GF-D8 (cell line): ENCODE measurements at places on chromosomes 7 and 10.

GRCh38 chr7:132764762-132765161 is 188.5 kb upstream of the PLXNA4 start:
- DNase-seq = no peak

GRCh38 chr7:79290841-79291497 is 162.5 kb downstream of the MAGI2 start:
- no peak for DNase-seq

GRCh38 chr10:14008740-14009080 is 322.0 kb downstream of the FRMD4A start:
- no peak for DNase-seq

GRCh38 chr7:51010534-51010933 is 227.8 kb upstream of the GRB10 start:
- no peak for DNase-seq

DNA sequence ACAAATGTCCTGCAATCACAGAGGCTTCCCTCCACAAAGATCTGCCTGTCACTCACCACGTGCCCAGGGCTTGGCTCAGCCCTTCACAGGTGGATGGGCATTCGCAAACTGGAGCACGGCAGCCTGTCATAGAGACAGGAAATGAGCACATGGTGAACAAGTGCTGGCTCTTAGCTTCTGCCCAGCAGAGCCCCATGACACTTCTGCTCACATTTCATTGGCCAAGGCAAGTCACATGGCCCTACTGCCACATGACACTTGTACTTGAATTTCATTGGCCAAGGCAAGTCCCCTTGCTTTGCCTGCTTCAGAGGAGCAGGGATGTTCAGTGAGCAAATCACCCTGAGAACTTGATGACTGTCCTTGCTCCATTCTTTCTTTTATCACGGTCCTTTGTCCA is 110.8 kb upstream of the PPP2R2D start:
- no peak for DNase-seq

DNA sequence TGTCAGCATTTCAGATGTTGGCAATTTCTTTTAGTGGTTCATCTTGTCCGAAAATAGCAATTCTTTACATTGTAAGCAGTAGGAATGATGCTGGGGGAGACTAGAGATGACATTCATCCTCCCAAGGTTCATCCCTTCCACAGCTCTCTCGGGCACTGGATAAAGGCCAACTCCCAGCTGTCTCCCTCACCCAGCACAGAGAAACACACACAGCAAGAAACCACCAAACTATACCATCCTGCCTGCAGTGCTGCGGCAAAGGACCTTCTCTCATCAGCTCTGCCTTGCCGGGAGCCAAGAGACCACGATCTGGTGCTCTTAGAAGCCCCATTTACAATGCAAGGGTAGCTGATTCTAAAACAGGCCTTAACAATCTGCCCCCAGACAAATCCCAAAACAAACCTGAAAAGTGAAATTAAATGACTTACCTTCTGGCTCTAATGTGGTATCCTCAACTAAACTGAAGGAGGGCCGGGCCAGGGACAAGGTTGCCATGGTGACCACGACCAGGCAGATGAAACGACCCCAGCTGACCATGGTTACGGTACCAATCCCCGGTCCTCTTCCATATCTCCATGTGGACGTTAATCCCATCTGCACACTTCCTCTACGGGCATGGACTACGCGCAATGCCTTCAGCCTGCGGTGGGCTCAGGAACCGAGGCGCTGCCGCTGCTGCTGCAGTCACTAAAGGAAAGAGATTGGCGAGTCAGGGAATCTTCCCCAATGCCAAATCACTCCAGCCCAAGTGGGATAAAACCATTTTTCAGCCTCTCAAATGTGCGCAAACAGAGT is 4.8 kb downstream of the FGFR2 start:
- DNase-seq = no peak

GRCh38 chr10:46298477-46299285 is 11.9 kb downstream of the ANTXRL start:
- DNase-seq = peak; percentile 72

DNA sequence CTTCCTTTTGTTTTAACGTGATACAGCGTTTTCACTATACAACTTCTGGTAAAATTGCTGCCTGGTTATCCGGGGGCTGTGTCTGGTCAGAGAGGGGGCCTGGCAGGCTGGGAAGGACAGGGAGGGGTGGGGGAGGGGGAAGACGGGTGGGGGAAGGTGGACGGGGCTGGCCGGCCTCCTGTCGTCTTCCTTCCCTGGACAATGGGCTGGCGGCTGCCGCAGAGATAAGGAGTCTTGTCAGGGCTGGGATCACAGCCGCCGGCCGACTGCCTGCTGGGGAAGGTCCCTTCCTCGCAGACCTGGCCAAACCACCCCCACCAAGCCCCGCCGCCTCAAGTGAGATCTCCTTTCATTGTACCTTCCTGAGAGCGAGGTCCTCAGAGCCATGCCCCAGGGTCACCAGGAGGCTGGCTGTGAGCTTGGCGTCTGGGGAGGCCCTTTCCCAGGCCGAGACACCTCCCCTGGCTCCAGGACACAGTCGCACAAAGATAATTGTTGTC is 151.2 kb upstream of the TNRC18 start:
- no peak for DNase-seq

GRCh38 chr10:92278996-92279696 is 11.7 kb downstream of the CPEB3 start:
- no peak for DNase-seq

DNA sequence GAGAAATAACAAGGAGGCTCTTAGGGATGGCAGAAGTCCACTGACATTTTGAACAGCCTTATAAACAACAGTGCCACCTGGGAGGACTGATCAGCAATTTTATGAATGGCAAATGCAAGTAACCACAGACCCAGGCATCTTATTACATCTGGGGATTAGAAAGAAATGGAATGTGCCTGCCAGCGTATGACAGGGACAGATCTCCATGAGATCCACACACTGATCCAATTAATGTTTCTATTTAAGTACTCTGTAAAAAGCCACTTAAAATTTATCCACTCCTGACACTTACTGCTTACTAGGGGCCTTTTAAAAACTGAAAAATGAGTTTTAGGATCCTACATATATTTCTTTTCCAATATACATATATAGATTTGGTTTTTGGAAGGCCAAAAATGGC is 28.6 kb downstream of the PARD3 start:
- DNase-seq = no peak

DNA sequence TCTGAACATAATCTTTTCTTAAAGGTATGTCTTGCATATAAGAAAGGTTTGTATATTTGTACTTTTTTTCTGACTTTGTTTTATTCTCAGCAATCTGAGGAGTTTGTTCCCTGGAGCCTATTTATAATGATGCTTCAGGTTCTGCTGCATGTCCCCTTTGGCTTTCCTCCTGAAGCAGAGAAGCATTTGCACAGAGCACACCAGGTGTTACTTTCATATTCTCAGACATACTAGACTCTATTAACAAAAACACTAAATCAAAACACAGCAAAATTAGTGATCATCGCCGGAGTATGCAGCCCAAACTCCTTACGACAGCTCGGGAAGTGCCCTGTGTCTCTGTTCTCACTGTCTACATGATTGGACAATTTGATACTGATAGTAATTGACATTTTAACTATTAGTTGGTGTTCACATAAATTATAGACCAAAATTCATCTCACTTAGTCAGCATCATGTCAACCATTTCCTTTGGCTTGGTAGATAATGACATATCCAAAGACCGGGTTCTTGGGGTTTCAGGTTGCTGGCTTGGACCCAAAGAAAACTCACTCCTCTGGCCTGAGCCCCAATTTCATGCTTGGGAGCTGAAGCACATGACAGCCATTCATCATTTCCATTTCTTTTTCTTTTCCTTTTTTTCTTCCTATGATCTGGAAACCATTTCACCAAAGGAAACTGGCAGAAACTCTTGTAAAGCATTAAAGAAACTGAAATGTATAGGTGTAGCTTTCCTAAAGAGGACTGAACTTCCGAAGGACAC is 400.1 kb upstream of the NRP1 start:
- DNase-seq = no peak

DNA sequence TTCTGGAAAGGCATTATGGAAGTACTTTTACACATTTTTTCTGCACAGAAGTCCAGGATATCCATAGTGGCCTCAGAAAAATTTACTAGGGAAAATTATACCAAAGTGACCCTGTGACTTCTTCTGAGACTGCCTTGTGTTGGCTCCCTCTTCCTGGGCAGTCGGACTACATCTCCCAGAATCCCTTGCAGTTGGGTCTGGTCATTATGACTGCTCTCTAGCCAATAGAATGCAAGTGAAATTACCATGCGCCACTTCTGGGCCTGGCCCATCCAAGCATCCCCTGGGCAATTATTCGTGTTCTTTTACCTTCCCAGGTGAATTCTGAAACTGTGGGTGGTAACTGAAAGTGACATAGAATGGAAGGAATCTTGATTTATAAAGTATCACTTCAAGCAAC is 430.9 kb downstream of the ACTR3B start:
- DNase-seq = no peak

DNA sequence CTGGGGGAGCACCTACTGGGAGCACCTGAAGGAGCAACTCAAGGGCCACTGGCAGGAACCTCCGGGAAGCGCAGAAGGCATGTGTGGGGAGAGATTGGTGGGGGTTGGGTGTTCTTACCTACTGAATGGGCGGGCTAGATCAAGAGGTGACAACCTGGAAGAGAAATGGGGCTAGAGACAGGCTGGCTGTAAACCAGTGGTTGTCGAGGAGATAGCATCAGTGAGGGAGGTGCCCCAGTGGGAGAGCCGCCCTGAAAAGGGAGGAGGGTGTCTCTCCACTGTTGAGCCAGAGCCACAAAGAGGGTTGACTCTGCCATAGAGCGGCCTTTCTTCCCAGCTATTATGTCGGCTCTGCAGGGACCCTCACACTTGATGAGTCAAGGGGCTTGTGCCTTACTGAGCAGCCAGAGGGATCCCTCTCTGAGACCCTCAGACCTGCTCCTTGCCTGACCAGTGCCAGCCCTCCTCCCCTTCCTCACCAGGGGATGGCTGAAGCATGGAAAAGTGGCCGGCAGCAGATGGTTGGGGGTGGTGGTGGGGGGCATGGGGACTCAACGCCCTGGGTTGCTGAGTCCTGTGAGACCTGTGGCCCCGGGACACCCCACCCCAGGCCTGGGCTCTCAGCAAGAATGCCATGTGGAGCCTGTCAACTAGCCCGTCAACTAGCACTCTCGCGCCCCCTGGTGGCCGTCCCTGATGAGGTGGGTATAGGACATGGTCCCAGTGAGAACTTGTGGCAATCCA is 36.4 kb upstream of the PURB start:
- DNase-seq = peak; percentile 59

- no peak for DNase-seq
Observed at GRCh38 chr10:6067457-6067856, 5.3 kb upstream of the IL2RA start.
